ENCODE measurements at places on chromosomes 2 and 18. TPM values are rescaled to one million over a fixed set of nuclear protein-coding genes. Genes with fewer than 3 reads are reported as not detected.
A peak's percentile ranks its signal among the peaks of the same experiment; 100 is the strongest.

- no peak overlapping the region for H3K27ac ChIP-seq
- H3K36me3 ChIP-seq, result no peaks in the 10 kb centered on the region
- DNase-seq, result no peak
- H3K4me1 ChIP-seq, result no peaks in the 10 kb centered on the region
- H3K27me3 ChIP-seq, result no peaks in the 10 kb centered on the region
Measured at GRCh38 chr2:68411397-68412126, 46.5 kb downstream of the PLEK start.

GRCh38 chr2:173990970-173991819 is 26.0 kb upstream of the SP3 start:
- DNase-seq, result peak; percentile 87
- peaks cover 23% of the 10 kb centered on the region for H3K4me1 ChIP-seq
- no peak overlapping the region for H3K4me3 ChIP-seq
- H3K27ac ChIP-seq, result peak overlapping the region; percentile 40
- H3K36me3 ChIP-seq, result no peaks in the 10 kb centered on the region
- H3K27me3 ChIP-seq, result no peaks in the 10 kb centered on the region

DNA sequence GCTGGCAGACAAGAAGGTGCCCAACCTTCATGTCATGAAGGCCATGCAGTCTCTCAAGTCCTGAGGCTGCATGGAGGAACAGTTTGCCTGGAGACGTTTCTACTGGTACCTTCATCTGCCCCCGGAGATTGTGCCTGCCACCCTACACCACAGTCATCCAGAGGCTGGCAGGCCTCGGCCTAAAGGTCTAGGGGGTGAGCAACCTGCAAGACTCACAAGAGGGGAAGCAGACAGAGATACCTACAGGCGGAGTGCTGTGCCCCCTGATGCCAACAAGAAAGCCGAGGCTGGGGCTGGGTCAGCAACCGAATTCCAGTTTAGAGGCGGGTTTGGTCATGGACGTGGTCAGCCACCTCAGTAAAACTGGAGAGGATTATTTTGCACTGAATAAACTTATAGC is 12.0 kb upstream of the SERTAD2 start:
- DNase-seq, result no peak
- H3K27ac ChIP-seq, result no peak overlapping the region
- H3K27me3 ChIP-seq, result no peaks in the 10 kb centered on the region

GRCh38 chr18:60646725-60647124 is 274.1 kb upstream of the MC4R start:
- H3K4me3 ChIP-seq, result no peak overlapping the region
- H3K36me3 ChIP-seq, result no peaks in the 10 kb centered on the region

GRCh38 chr2:27053776-27054175 is 2.3 kb downstream of the AGBL5 start:
- H3K27ac ChIP-seq, result no peak overlapping the region
- peaks cover 22% of the 10 kb centered on the region for H3K4me1 ChIP-seq
- H3K36me3 ChIP-seq, result peaks cover 2% of the 10 kb centered on the region
- no peaks in the 10 kb centered on the region for H3K27me3 ChIP-seq
- H3K4me3 ChIP-seq, result no peak overlapping the region

- no peaks in the 10 kb centered on the region for H3K27me3 ChIP-seq
- H3K36me3 ChIP-seq, result no peaks in the 10 kb centered on the region
- no peak for DNase-seq
- H3K4me1 ChIP-seq, result peaks cover 31% of the 10 kb centered on the region
- H3K27ac ChIP-seq, result no peak overlapping the region
Measured at GRCh38 chr2:216632346-216632951, 771 bp upstream of the IGFBP2 start.

DNA sequence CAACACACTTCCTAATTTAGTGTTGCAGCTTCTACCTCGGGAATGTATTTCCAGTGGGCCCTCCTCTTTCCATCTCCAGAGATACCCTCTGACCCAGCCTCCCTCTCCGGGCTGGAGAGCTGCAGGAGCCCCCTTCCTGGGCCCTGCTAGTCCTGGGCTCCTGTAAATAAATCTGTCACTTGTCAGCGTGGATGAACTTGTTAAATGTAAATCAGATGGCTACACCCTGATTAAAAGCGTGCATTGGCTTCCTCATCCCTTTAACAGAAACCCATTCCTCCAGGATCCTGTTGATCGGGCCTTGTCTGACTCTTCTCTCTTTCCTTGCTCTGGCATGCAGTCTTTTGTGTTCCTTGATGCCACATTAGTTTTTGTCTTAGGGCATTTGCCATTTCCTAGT is 2.4 kb downstream of the ZNF236 start:
- H3K4me1 ChIP-seq, result peaks cover 35% of the 10 kb centered on the region
- H3K27ac ChIP-seq, result no peak overlapping the region
- no peak for DNase-seq
- no peaks in the 10 kb centered on the region for H3K27me3 ChIP-seq

GRCh38 chr2:190182071-190182524 is 119.6 kb upstream of the MSTN start:
- peaks cover 36% of the 10 kb centered on the region for H3K4me1 ChIP-seq
- DNase-seq, result no peak
- no peaks in the 10 kb centered on the region for H3K27me3 ChIP-seq
- H3K4me3 ChIP-seq, result no peak overlapping the region
- H3K36me3 ChIP-seq, result no peaks in the 10 kb centered on the region
- H3K27ac ChIP-seq, result no peak overlapping the region

DNA sequence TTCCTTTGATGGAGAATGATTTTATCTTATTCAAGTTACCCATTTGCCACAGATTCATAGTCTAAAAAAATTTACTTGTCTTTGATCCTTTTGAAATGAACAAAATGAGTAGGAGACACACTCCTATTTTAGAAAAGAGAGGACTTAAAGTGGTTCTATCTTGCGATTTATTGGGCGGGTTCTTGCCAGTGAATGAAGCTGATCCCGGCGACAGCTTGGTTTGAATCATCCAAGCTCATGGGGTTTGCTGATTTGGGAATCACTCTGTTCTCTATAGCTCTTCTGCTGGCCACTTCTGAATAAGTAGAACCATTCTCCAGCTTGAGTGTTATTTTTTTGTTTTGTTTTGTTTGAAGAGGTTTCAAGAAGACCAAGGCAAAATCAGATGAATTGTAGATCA is 25.5 kb upstream of the PPP1CB start:
- no peaks in the 10 kb centered on the region for H3K36me3 ChIP-seq
- H3K4me3 ChIP-seq, result no peak overlapping the region
- H3K4me1 ChIP-seq, result no peaks in the 10 kb centered on the region

DNA sequence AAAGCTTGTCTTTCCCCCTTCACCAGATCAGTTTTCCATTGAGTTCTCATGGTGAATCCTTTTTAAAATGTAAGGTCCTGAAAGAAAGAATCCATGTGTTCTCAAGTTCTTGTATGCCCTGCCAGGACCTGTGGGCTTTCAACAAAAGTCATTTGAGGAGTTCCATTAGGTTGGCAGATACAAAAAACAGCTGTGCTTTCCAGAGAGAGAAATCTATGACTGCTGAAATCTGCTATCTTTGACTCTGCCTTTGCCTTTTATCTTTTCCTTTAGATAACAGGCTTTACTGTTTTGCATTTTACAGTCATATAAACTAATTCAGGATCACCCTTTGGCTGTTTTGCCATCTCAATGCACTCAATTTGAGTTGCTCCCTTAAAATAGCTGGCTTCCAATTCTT is 59.7 kb downstream of the CXCR4 start:
- no peaks in the 10 kb centered on the region for H3K36me3 ChIP-seq
- H3K4me3 ChIP-seq, result no peak overlapping the region
- H3K27ac ChIP-seq, result no peak overlapping the region

GRCh38 chr2:36380624-36381481 is 25.3 kb downstream of the CRIM1 start:
- no peaks in the 10 kb centered on the region for H3K36me3 ChIP-seq
- H3K27ac ChIP-seq, result peak overlapping the region; percentile 75
- H3K27me3 ChIP-seq, result no peaks in the 10 kb centered on the region

DNA sequence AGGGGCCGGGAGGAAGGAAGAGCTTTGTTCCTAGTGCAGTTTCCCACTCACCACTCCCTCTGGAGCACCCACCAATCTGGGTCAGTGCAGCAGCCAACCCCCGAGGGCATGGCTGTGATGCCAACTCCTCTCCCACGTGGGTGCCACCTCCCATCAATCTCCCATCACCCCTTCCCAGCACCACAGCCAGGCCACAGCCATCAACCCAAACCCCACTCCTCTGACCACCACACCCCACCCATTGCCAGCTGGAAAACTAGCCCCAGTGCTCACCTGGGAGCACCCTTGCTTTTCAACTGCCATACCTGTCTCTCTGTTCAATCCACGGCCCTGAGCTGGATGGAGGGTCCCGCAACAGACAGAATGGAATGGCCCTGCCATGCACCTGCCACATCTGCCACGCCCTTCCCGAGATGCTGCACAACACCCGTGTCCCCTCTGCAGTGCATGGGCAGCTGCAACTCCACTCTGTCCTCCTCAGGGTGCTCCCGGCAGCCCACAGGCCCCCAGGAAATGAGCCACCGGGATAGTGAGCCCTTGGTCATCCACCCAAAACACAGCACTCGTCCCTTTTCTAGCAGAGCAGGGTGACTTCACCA is 112.4 kb upstream of the ID2 start:
- no peak overlapping the region for H3K27ac ChIP-seq
- DNase-seq, result no peak
- H3K4me1 ChIP-seq, result peaks cover 19% of the 10 kb centered on the region
- no peak overlapping the region for H3K4me3 ChIP-seq
- H3K36me3 ChIP-seq, result no peaks in the 10 kb centered on the region

The STK36 gene
- 35.0 TPM for total RNA-seq

The COL5A2 gene
- total RNA-seq, result 10.1 TPM

The GTF2A1L gene
- 1.0 TPM for total RNA-seq

The ATOH8 gene
- total RNA-seq, result 12.9 TPM

The PIK3C3 gene
- total RNA-seq, result 23.1 TPM

The CHN1 gene
- total RNA-seq, result 11.9 TPM
